ENCODE measurements at places on chromosomes 4 and X. TPM values are rescaled to one million over a fixed set of nuclear protein-coding genes. Genes with fewer than 3 reads are reported as not detected.

PF4V1 gene
- not detected for total RNA-seq

AADAT gene
- total RNA-seq = 3.1 TPM

ENAM gene
- total RNA-seq = 0.05 TPM

GAGE12H gene
- not detected for total RNA-seq

PNMA5 gene
- total RNA-seq = not detected

BMPR1B gene
- 2.1 TPM for total RNA-seq

GLRB gene
- total RNA-seq = 6.2 TPM

ASB12 gene
- not detected for total RNA-seq

KCND1 gene
- 1.3 TPM for total RNA-seq

PHEX gene
- 0.44 TPM for total RNA-seq

SSX1 gene
- not detected for total RNA-seq

DDX60 gene
- total RNA-seq = 7.9 TPM

RAB9B gene
- 0.55 TPM for total RNA-seq

TRIML2 gene
- total RNA-seq = not detected

REELD1 gene
- not detected for total RNA-seq

PABPC1L2A gene
- total RNA-seq = not detected

AFF2 gene
- total RNA-seq = not detected

KLF8 gene
- 1.0 TPM for total RNA-seq

ZMAT1 gene
- total RNA-seq = 3.7 TPM

COL4A6 gene
- total RNA-seq = 0.92 TPM

CTAG2 gene
- total RNA-seq = not detected

AFF1 gene
- total RNA-seq = 80.7 TPM

USP27X gene
- total RNA-seq = 3.0 TPM

SPARCL1 gene
- not detected for total RNA-seq

SPANXN4 gene
- not detected for total RNA-seq

CFI gene
- total RNA-seq = 21.4 TPM

CABS1 gene
- not detected for total RNA-seq

PDE6B gene
- 1.8 TPM for total RNA-seq

BGN gene
- 479 TPM for total RNA-seq

Measured in endothelial cell of umbilical vein (primary cell).